Activated CD8-positive, alpha-beta memory T cell treated with anti-CD3 and anti-CD28 coated beads, Interleukin-2, amount 50 U/mL, for 4 hours (primary cell): ENCODE measurements at places on chromosomes 2 and 18.

DNA sequence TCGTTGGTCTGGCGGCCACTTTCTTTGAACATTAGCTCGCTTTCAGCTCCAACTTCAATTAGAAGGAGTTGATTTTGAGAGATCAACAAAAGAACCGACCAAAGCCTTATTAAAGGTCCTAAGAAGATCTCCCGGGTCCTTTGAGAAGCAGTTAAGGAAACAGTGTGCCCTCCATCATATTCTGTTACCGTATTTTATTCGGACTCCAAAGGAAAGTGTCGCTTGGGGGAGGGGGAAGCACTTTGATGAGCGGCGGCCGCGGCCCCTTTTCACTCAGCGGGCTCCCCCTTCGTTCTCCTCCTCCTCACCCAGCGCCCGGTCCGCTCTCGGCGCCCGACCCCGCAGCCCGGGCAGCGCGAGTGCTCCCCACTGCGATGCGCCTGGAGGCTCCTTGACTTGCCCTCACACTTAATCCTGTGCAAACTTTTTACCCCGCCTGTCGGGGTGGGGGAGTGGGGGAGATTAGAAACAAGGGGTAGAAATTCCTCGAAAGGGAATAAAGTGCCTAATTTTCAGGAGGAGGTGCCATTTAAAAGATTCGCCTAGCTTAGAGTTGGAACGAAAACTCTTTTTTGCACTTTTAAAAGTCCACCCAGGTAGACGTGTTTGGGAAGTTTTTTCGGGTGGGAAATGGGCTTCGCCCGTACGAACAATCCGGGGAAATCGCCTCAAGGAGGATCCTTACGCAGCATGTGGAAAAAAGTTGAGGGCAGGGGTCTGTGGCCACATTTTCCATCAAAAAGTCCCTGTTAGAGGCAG is 1.2 kb upstream of the OTX1 start:
- DNase-seq, result no peak

DNA sequence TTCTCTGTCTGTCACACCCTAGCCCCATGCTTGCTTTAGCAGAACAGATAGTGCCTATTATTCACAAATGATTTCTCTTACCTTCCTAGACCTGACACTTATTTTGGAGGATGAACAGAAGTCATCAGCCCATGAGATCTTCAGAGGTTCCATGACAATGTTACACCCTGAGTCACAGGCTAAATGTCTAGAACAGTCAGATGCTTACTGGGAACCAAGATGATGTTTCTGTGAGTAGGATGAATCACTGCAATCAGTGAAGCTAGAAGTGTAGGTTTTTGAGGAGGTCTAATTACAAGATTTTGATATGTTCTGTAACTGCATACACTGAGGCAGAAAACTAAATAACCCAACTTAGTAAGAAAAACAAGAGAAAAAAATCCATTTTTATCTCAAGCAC is 123.0 kb upstream of the THUMPD2 start:
- DNase-seq, result no peak

DNA sequence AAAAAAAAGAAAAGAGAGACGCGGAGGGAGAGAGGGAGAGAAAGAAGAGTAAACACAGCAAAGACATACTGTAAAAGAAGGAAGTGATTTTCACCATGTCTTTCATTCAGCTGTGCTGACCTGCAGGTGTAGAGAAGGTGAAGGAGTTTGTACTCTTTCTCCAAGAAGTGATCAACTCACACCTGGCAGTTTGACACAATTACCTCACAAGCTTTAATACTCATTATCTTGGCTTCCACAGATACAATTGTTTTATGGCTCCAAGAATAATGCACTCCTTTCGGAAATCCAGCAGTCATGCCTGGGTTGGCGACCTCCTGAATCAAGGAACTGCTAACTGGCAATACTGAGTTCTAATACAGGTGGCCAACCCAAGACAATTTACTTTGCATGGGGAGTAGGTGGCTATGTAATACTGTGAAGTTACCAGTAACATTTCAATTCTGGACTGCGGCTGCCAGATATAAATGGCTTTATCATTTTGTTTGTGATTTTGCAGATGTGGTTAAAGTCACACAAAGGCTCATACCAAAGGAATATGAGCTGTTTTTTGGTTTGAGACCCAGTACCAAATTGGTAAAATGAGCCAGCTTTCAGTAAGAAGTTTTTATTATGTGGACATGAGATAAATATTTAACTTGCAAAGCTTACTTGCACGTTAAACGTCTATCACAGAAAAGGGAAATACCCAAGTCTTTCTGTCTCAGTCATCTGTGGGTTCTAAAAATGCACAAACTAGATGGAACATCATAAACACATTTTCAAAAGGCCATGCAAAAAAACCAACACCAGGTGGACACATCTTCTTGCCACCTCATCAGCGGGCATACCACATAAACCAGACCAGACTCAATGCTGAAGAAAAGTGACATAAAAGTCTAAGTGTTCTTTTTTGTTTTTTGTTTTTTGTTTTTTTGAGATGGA is 69.3 kb downstream of the NCKAP5 start:
- no peak for DNase-seq

DNA sequence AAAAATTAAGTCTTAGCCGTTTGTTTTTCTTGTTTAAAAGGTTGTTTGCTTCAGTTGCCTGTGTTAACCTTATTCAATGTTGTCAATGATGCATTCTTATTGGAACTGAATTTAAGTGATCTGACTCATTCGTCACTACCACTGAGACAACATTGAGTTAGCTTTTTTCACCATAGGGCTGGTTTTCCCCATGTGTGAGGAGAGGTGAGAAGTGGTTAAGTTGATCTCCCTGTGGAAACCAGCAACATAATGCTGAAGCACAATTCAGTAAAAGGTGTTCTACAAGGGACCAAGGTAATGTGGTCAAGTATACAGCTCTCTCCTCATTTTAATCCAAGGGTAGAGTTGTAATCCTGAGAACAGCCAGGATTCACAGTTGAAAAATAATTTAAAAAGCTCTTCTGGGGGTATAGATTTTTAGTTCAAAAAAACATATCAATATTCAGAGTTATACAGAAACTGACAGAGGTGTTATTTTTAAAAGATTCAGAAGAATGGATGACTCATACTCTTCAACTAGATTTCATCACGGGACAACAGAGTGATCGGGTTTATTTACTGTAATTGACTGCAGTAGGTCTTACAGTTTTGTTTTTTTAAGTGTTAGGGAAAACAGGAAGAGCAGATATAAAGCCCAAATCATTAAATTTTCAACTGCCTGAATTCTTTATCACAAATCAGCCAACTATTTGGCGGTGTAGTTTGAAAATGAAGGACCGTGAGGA is 12.6 kb downstream of the NOP58 start:
- DNase-seq, result no peak

- no peak for DNase-seq
These were observed 4.4 kb downstream of the CFAP221 start for GRCh38 chr2:119548516-119549120.

GRCh38 chr2:68796295-68796905 is 61.8 kb downstream of the ARHGAP25 start:
- DNase-seq, result no peak
